ENCODE measurements at places on chromosomes 11 and 22.
A peak's percentile ranks its signal among the peaks of the same experiment; 100 is the strongest.

DNA sequence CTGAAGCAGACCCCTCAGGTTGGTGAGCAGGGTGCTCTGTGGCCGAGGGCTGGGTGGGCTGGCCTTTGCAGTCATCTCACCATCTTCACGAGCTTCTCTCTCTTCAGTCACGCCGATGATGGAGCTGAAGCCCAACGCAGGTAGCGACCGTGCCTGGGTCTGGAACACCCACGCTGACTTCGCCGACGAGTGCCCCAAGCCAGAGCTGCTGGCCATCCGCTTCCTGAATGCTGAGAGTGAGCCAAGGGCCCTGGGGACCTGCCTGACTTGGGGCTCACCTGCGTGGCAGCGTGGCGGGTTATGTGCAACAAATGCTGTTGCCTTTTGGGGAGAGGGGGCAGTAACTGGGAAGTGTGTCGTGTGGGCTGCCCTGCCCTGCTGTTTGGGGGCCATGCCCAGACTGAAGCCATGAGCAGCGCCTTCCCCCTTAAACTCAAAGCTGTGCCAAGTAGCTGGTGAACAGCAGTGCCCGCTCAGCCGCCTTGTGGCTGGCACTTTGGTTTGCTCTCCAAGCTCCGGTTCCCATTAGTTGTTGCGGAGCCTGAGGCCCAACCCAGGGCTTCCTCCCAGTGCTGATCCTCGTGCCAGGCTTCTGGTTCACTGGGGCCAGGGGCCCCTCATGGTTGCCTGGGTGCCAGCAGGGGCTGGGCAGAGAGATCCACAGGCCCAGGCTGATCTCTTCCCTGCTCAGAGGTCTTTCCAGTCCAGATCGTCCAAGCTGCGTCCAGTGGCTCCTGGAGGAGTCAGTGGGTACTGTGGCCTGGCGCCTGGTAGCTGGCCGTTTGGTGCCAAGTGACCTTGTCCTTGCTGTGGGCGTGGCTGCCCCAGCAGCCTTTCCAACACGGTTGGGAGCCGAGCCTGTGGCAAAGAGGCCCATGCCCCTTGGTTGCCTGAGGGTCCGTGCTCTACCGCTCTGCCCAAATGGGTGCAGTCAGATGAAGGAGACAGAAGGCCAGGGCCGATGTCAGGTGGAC, 6.1 kb upstream of the ZDHHC8 start:
- H3K27me3 ChIP-seq, result peaks cover 25% of the 10 kb centered on the region
- H3K4me1 ChIP-seq, result peaks cover 32% of the 10 kb centered on the region
- H3K36me3 ChIP-seq, result peaks cover 15% of the 10 kb centered on the region
- no peak overlapping the region for H3K4me3 ChIP-seq
- no peak overlapping the region for H3K27ac ChIP-seq
- no peak for DNase-seq

- H3K27ac ChIP-seq, result no peak overlapping the region
Measured at GRCh38 chr11:129933891-129934290, 38.5 kb upstream of the NFRKB start.

DNA sequence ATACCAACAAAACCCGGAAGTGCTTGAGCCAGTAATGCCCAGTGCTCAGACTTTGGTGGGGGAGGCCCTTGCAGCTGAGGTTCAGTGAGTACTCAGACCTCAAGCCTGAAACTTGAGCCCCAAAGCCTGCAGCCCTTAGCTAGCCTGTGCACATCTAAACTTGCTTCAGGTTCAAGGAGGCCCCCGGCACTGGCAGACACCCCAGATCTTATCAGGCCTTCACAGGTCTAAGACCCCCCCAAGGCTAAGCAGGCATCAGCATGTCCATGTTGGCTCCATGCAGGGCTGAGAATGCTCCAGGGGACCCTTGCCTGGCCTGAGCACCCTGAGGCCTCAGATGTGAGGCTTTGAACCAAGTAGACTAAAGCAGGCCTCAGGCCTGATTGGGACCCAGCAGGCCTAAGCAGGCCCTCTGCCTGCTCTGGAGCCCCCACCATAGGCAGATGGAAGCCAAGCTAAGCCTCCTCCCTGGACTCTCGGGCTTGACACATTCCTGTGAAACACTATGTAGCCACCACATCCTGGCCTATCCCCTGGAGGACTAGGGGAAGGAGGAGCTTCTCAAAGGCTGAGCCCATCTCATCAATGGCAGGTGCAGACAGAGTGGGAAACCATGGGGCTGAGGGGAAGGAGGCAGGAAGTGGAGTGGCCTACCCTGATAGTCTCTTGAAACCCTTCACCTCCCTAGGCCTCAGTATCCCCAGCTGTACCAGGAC, 1.2 kb upstream of the CASTOR1 start:
- peaks cover 4% of the 10 kb centered on the region for H3K27me3 ChIP-seq
- peak overlapping the region; percentile 87 for H3K4me3 ChIP-seq
- H3K27ac ChIP-seq, result peak overlapping the region; percentile 93
- peaks cover 28% of the 10 kb centered on the region for H3K4me1 ChIP-seq

DNA sequence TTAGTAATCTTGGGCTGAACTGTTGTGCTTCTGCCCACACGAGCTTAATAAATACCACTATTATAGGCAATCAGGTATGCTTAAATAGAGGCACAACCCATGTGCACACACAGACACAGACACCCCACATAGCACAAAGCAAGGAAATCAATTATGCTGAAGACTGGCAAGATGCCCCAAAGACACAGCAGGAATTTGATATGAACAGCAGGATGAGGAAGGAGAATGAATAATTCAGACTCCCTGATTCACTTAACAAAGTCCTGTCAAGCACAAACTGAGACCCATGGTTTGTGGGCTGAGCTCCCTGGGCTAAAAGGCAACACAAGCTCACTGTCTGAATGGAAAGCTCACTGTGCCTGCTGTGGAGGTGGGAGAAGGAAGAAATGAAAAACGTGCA, 42.5 kb downstream of the RBFOX2 start:
- no peak overlapping the region for H3K4me3 ChIP-seq
- peaks cover 12% of the 10 kb centered on the region for H3K27me3 ChIP-seq
- DNase-seq, result no peak
- H3K27ac ChIP-seq, result no peak overlapping the region
- no peaks in the 10 kb centered on the region for H3K36me3 ChIP-seq

DNA sequence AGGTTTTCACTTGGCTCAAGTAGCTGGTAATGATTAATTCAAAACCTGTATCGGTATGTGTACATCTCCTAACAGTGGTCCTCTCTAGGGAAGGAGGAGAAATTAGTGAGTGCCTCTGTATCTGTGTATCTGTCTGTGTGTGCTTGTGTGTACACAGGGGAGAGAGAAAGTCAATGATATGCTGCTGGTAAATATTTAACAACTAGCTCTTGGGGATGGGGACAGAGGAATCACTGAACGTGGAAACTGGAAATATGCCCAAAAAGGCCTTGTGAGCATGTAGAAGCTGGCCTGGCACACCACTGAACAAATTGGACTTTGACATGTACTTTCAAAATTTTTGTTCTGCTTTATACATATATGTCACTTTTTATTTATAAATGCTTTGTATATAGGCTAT, 214.0 kb upstream of the SYN3 start:
- no peak overlapping the region for H3K4me3 ChIP-seq
- no peak overlapping the region for H3K27ac ChIP-seq
- no peaks in the 10 kb centered on the region for H3K27me3 ChIP-seq
- H3K4me1 ChIP-seq, result no peaks in the 10 kb centered on the region
- H3K36me3 ChIP-seq, result no peaks in the 10 kb centered on the region

- H3K27me3 ChIP-seq, result no peaks in the 10 kb centered on the region
- no peak overlapping the region for H3K27ac ChIP-seq
- no peak overlapping the region for H3K4me3 ChIP-seq
- H3K36me3 ChIP-seq, result peaks cover 34% of the 10 kb centered on the region
- no peaks in the 10 kb centered on the region for H3K4me1 ChIP-seq
Measured at GRCh38 chr11:121741351-121741760, 288.6 kb upstream of the SORL1-AS1 start.

DNA sequence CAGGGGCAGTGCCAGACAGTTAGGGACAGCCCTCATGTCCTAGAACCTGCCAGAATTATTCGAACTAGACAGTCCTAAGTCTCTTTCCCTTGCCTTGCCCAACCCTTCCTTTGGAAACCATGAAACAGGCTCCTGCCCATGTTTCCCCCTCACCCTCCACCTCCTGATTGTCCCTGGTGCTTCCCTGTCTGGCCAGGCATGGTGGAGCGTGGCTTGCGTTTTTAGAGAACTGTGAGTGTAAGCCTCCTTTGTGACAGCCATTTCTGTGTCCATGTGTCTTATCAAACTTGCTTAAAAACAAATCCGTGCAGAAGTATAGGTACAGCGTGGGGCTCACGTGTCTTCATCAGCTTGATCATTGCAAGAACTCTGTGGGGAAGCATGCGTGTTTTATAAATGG, 54.9 kb downstream of the MPPED1 start:
- H3K4me3 ChIP-seq, result no peak overlapping the region
- H3K4me1 ChIP-seq, result no peaks in the 10 kb centered on the region
- DNase-seq, result no peak
- H3K27me3 ChIP-seq, result peaks cover 16% of the 10 kb centered on the region

DNA sequence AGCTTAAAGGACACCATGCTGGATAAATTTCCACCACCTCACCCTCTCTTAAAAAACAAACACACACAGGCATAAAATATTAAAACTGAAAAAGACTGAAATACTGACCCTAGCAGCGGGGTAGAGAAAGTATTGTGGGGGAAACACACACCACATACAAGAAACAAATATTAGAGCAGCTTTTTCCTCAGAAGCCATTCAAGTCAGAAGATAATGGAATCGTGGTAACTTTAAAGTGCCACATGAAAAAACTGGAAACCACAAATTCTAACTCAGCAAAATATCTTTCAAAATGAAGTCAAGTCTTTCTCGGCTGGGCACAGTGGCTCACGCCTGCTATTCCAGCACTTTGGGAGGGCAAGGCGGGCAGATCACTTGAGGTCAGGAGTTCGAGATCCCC, 223.2 kb downstream of the DYNC2H1 start:
- H3K4me1 ChIP-seq, result no peaks in the 10 kb centered on the region
- DNase-seq, result no peak
- H3K27me3 ChIP-seq, result peaks cover 1% of the 10 kb centered on the region
- no peak overlapping the region for H3K27ac ChIP-seq
- no peaks in the 10 kb centered on the region for H3K36me3 ChIP-seq

DNA sequence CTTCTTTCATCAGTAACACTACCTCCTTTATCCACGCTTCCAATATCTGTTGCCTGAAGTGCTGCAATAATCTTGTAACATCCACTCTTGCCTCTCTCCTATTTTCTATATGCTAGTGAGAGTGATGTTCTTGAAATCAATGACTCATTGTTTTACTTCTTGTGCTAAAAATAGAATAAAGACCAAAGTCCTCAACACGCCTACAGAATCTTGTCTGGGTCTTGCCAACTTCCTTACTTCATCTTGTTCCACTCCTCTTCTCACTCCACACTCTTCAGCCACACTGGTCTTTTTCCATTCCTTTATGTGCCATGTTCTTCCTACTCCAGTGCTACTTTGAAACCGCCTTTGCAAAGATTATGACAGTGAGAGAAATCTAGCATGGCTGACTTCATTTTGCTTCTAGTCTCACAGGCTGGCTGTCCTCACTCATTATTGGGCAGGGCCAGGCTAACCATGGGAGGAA, 136.4 kb downstream of the CCDC81 start:
- H3K27ac ChIP-seq, result no peak overlapping the region
- no peak overlapping the region for H3K4me3 ChIP-seq
- no peak for DNase-seq
- peaks cover 3% of the 10 kb centered on the region for H3K4me1 ChIP-seq

GRCh38 chr11:93199616-93200015, 1.8 kb upstream of the SLC36A4 start:
- H3K36me3 ChIP-seq, result no peaks in the 10 kb centered on the region
- H3K4me3 ChIP-seq, result peak overlapping the region; percentile 29
- no peak for DNase-seq
- H3K4me1 ChIP-seq, result peaks cover 5% of the 10 kb centered on the region

DNA sequence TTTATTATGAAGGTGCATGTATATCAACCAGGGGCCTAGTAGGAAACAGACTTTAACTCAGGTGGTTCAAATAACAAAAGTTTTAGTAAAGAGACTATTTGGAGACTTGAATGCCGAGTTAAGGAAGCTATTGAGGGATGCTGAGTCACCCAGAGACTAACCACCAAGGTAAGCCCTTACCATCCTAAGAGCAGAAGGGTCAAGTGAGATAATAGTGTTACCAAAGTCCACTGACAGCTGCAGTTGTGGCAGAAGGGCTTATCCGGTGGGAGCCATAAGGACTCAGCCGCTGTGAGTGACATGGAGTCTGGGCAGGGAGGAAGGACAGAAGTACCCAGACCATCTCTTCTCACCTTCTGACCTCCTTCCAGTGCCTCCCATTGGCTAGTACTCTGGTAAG, 134.0 kb downstream of the INSC start:
- H3K36me3 ChIP-seq, result no peaks in the 10 kb centered on the region
- H3K4me1 ChIP-seq, result no peaks in the 10 kb centered on the region
- H3K4me3 ChIP-seq, result no peak overlapping the region
- no peak for DNase-seq
- H3K27ac ChIP-seq, result no peak overlapping the region

DNA sequence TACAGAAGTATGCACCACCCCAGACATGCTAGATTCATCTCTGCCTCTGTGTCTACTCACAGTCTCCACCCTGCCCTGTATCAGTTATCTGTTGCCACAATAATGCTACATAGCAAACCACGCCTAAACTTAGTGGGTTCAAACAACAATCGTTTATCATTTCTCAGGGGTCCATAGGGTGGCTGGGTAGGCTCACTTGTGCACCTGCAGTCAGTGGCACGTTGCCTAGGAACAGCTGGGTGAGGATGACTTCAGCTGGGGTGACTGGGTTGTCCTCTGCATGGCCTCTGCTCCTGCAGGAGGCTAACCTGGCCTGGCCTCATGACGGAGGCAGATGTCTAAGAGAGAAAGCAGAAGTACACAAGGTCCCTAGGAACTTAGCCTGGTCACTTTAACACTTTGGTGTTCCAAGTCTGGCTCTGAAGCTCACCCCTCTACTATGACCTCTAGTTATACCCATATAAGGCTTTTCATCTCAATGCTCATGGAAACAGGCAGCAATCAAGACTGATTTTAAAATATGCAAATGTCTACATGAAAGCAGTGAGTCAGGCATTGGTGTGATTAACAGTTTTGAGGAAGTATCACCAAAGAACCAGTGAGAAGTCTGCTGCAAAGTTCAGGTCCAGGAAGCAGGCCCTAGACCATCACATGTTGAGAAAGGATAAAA, 10.7 kb downstream of the OLFML1 start:
- peak overlapping the region; percentile 36 for H3K27ac ChIP-seq
- no peaks in the 10 kb centered on the region for H3K36me3 ChIP-seq
- H3K27me3 ChIP-seq, result peaks cover 1% of the 10 kb centered on the region
- H3K4me3 ChIP-seq, result no peak overlapping the region
- DNase-seq, result no peak
- peaks cover 9% of the 10 kb centered on the region for H3K4me1 ChIP-seq

DNA sequence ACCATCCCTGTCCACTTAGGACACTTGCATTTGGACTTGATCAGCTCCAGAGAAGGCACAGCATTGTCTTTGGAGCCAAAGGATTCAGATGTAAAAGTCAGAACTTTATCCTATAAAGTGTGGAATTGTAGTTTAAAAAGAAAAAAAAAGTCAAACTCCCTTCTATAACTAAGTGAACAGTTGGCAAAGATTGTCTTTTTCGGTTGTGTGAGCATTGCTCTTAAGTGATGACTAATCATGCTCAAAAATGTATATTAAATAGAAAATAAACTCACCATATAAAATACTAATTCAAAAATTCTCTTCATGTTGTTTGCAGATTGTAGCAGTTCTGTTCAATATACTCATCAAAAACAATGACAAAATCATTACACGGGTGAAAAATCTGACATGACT, 93.8 kb downstream of the ETS1 start:
- peak overlapping the region; percentile 73 for H3K4me3 ChIP-seq
- H3K36me3 ChIP-seq, result peaks cover 23% of the 10 kb centered on the region
- peaks cover 2% of the 10 kb centered on the region for H3K27me3 ChIP-seq
- no peak for DNase-seq

All from immature natural killer cell (primary cell).